ENCODE measurements at places on chromosomes 3 and 15.

DNA sequence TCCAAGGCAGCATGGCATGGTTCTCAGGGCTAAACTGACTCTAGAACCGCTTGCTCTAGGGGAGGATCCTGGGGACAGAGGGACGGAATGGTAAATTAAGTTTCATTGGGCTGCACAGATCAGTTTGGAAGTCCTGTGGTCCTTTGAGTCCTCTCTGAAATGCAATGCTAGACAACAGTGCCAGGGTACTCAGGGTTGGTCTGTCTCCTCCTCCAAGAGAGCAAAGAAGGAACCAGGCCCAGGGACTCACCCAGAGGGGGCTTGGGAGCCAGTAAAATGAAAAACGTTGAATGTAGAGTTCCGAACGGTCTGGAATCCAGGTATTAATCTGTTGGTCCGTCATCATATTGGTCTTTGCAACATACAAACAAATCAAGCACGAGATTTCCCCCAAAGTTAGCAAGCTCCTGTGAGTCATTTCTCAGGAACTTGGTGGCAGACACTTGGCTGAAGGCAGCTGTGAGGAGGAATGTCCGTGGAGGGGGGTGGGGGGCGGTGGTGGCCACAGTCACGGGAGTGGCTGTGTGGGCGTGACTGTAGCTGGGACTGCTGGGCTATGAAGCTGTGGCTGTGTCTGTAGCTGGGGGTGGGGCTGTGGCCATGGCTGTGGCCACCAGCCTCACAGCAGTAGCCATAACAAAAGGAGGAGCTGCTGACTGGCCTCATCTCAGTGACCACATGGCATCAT is 361.0 kb downstream of the SHQ1 start:
- no peak for DNase-seq

GRCh38 chr3:106135451-106136160 is 266.8 kb upstream of the CBLB start:
- DNase-seq, result no peak

DNA sequence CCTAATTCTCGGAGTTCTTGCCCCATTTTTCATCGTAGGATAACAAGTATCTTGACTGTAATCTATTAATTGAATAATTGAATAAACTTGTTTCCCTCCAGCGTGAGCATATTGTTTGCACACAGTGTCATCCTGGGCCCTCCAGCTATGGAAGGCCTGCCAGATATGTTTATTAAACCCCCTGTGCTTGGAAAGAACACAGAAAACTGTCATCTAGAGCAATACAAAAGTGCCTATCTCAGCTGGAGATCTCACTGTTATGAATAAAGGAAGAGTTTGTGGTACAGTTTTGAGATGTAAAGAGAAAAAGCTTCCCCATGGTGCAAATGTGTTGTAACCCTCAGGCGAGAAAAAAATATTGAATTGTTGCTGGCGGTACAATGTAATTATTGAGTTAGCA is 405.9 kb downstream of the SOX2 start:
- no peak for DNase-seq

- DNase-seq, result no peak
Measured at GRCh38 chr3:136186846-136187245, 9.3 kb downstream of the MSL2 start.

Data from activated CD4-positive, alpha-beta T cell treated with anti-CD3 and anti-CD28 coated beads, Interleukin-2, amount 50 U/mL, for 1 hour (primary cell).